Panc1 (cell line): ENCODE measurements at places on chromosomes 6 and 20.

- no peak for DNase-seq
Observed at GRCh38 chr6:108655806-108656651, 95.3 kb downstream of the FOXO3 start.

- DNase-seq = no peak
Observed at GRCh38 chr20:17693444-17694001, 6.2 kb upstream of the BANF2 start.

GRCh38 chr6:119533603-119534279, 184.2 kb upstream of the MAN1A1 start:
- DNase-seq = no peak

DNA sequence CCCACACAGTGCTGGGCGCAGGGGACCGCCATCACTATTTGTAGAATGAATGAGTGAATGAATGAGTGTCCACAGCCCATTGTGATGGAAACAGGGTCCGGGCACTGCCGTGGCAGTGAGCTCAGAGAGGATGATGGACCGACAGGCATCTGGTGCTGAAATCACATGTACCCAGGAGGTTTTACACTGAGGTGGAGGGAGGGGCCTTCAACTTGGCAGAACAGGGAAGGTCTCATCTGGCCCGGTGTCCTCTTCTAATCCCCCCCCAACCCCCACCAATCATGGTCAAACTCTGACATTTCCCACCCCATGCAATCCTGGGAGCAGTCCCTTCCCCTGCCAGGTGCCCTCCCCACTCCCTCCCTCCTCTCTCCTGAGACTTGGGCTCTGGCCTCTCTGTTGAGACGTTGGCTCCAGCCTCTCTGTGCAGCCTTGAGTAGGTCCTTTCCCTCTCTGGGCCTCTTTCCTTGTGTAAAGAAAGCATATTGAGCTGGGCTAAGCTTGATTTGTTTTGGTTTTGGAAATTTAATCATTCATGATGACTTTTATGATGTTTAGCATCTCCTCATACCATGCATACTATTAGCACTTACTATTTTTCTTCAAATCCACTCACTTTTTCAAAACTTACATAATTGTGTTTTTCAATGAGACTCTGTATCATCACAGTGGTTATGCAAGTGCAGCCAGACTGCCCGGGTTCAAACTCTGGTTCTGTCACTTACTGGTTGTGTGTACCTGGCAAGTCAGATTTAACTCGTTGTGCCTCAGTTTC, 10.8 kb downstream of the KIAA1755 start:
- DNase-seq = no peak

- DNase-seq = no peak
Observed at GRCh38 chr6:81401970-81402690, 350.4 kb downstream of the TENT5A start.

GRCh38 chr20:5128886-5129285, 2.1 kb downstream of the CDS2 start:
- no peak for DNase-seq

GRCh38 chr20:36929290-36929689, 22.2 kb downstream of the SAMHD1 start:
- DNase-seq = no peak

DNA sequence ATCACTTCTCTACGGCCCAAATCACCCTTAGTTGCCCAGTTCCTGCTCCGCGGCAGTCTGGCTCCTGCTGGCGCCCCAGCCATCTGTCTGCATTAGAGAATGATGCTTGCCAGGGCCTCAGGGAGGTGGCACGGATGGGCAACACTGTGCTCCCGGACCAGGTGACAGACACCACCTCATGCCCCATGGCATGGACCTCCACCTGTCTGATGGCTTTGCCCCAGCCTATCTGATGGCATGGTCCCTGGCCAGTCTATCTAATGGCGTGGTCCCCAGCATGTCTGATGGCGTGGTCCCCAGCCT, 18.8 kb upstream of the MRGBP start:
- DNase-seq = no peak

- DNase-seq = no peak
Observed at GRCh38 chr6:99789767-99790166, 183.1 kb downstream of the PRDM13 start.

GRCh38 chr6:28003661-28004060, 46.6 kb downstream of the OR2B6 start:
- no peak for DNase-seq

DNA sequence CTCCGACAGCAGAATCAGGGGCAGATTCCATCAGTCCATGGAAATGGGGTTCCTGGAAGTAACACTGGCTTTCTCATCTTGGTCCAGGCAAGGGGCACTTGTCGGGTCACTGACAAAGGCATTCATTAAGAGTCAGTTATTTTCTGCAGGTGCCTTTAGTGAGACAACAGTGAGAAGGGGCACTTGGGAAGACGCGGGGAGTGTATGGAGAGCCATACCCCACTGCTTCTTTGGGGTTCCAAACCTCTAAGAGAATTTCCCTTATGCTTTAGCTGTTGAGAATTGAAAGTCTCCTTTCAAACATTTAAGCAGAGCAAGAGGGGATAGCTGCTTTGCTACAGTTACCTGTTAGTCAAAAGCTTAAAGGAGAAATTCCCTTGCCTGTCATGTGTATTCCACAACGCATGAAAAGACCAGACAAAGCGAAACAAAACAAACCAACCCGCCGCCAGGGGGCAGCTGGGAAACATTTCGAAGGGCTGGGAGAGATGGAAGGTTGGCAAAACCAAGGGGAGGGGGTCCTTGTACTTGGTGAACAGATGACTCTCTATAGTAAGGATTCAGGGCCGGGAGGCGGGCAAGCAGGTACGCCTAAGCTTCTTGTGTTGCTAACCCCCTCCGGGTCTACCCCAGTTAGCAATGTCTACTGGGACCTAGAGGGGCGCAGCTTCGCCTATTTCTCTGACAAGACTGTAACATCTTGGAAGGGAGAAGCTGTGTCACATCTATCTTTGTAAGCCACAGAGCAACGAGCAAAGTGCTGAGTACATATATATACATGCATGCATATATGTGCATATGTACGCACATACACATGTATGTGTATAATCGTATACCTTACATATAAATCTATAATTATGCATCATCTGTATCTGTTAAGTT, 474.9 kb upstream of the AGPAT4 start:
- no peak for DNase-seq

- no peak for DNase-seq
Observed at GRCh38 chr6:156911581-156911980, 134.4 kb downstream of the ARID1B start.

- DNase-seq = no peak
Observed at GRCh38 chr6:133547136-133547535, 306.0 kb downstream of the EYA4 start.

- DNase-seq = no peak
Observed at GRCh38 chr6:89970609-89971337, 76.5 kb downstream of the GJA10 start.

GRCh38 chr20:21189761-21190523, 64.1 kb downstream of the KIZ start:
- DNase-seq = no peak

- DNase-seq = no peak
Observed at GRCh38 chr6:6469074-6469473, 119.4 kb upstream of the LY86 start.

GRCh38 chr6:47221565-47221964, 88.1 kb downstream of the TNFRSF21 start:
- DNase-seq = no peak

GRCh38 chr20:47699818-47700217, 85.5 kb downstream of the SULF2 start:
- no peak for DNase-seq

DNA sequence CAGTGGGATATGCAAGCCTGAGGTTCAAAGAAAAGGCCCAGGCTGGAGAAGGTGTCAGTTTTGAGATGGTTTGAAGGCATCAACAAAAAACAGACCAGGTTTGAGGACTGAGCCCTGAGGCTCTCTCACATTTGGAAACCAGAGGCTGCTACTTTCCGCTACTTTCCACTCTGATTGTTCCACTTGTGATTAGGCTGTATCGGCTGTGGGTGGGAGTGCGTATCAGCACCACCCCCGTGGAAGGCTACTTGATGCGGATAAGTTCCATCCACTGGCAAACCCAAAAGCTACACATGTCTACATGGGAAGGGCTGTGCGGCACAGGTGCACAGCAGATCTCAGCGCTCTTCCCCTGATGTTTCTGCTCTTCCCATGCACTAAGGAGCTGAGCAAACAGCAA, 198.7 kb downstream of the GMPR start:
- DNase-seq = no peak

DNA sequence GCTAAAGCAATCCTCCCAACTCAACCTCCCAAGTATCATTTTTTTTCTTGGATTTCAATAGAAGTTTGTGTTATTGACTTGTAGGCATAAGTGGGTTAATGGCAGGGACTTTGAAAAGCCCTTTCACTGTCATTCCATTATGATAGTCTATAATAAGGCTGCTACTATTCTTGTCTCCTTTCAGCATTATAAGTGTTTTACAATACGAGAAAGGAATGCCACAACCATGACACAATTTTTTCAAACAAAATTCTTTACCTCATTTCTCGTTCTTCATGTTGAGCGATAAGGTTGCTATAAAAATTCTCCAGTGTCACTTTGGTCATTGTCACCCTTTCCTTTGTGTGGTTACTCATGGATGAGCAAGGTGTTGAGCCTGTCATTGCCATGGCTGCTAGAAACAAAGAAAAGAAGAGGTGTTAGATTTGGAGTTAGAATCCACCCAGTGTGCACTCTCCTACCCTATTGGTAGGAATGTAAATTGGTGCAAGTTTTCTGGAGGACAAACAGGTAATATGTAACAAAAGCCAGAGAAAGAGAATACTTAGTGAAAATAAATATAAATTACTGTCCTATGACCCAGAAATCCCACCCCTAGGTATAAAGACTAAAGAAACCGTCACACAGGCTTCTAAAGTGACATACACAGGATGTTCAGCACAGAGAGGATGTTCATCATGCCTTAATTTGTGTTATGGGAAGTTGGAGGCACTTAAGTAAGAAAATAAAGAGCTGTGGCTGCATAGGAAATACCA, 7.3 kb downstream of the STK38 start:
- DNase-seq = no peak

DNA sequence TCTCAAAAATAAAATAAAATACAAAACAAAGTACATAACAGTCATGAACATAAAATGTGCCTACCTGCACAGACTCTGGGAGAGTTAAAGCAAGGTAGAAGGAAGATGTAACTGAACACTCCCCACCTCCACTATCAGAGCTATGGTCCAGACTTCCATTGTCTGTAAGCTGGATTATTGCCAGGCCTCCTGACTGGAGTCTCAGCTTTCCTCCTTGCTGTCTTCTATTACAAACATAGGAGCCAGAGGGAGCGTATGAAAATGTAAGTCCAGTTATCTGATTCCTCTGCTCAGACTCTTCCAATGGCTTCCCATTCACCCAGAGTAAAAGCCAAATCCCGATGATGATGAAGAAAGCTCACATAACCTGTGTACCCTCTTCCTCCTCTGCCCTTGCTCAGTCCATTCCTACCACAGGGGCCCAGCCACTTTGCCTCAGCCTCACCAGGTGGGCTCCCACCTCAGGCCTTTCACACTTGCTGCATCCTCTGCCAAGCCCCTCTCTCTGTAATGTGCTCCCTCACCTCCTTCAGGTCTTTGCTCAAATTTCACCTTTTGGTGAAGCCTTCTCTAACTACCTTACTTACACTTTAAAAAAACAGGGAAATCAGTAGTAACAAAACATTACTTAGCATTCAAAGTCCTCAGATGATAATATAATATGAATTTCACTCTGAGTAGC, 194.1 kb downstream of the RIMS1 start:
- no peak for DNase-seq

- no peak for DNase-seq
Observed at GRCh38 chr6:79440598-79440997, 96.6 kb downstream of the LCA5 start.

DNA sequence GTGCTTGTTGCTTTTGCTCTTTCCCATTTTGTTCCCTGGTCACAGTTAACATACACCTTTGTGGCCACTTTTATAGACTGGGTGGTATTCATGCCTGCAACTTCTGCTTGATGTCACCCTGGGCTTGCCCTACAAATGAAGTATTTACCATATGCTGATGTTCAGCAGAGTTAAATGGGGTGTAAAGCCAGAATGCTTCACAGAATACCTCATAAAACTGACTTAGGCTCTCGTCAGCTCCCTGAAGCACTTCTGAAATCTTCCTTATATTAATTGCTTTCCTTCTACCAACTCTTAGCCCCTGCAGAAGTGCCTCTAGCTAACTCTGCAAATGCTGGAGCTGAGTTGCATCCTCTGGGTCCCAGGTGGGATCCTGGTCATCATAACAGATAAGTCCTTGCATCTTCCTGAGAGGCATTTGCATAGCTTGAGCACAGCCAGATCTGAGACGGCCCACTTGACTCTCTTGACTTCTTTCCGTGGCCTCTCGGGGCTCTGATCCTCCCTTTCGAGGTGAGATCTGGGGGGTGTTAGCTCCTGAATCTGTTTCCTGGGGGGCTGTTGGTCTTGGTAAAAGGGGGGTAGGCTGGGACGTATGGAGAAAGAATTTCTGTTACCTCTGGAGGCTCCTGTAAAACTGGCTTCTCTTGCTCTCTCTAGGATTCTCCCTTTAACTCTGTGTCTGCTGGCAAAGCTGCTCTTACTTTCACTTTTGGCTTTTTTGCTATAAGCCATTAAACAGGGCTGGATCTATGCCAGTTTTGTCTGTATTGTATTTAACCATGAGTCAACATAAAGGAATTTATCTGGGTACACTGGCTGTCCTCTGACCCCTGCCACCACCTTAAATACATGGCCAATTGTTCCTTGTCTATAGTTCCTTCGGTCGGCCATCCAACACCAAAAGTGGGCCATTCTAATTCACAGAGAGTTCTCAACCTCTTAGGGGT, 223.0 kb upstream of the SYNCRIP start:
- no peak for DNase-seq

DNA sequence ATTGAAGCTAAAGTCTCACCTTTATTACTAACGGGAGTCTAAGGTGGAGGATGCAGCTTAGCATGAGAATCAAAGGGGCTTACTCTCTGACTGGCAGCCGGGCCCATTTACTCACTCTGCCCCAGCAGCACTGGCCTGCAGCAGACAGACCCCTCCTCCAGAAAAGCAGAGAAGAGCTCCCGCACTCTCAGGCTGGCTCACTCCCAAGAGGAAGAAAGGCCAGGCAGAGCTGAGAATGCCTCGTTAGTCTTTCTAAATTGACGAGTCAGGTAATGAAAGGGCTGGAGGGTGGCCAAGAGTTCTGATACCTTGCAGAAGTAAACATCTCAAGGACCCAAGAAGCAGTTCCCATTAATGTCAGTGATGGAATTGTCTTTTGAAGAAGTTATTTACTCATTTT, 44.5 kb upstream of the IL20RA start:
- no peak for DNase-seq

DNA sequence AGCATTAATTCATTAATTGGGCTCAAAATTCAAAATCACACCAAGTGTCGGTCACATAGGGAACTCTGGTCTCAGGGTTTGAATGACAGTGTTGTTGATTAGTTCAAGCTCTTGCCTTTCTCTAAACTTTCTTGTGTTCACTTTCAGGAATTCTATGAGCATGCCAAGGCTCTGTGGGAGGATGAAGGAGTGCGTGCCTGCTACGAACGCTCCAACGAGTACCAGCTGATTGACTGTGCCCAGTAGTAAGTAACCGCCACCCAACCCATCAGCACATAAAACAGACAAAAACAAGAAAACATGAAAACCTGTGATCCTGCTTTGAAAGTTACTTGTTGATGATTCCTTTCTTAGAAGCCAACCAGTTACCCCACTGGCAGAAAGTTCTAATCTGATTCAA, 52.7 kb downstream of the GNAS start:
- no peak for DNase-seq

- no peak for DNase-seq
Observed at GRCh38 chr20:43507150-43508080, at the start of gene L3MBTL1. Gene L3MBTL1, plus strand, starts transcription at chr20:43507697. Its CDS starts 5,807 bp downstream, at chr20:43513504.
